Stimulated activated CD4-positive, alpha-beta T cell treated with anti-CD3 and anti-CD28 coated beads, Interleukin-1b, Interleukin-23, amount 100 ng/mL, for 1 hour (primary cell): ENCODE measurements at places on chromosomes 13 and 19.
A peak's percentile ranks its signal among the peaks of the same experiment; 100 is the strongest.

DNA sequence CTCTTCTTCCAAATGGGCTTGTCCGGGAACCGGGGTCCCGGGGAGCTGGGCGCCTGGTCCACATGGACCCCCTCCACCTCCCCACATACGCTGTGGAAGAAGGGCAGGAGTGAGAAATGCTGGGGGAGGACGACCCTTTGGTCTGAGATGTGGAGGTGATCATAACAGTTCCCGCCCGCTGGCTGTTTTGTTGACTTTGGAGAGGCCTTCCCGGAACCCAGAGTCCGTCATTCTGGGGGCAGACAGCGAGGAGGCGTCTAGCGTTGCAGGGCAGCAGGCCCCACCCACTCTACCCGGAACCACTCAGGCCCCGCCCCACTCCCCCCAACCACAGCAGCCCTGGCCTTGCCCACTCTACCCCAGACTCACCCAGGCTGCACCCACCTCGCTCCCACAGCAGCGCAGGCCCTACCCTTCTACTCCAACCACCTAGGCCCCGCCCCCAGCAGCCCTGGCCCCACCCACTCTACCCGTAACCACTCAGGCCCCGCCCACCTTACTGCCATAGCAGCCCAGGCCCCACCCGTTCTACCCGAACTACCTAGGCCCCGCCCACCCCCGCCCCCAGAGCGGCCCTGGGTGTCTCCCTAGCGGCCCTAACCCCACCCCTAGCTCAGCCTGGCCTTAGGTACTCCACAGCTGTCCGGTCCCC, 7.1 kb downstream of the GPR108 start:
- DNase-seq: no peak

DNA sequence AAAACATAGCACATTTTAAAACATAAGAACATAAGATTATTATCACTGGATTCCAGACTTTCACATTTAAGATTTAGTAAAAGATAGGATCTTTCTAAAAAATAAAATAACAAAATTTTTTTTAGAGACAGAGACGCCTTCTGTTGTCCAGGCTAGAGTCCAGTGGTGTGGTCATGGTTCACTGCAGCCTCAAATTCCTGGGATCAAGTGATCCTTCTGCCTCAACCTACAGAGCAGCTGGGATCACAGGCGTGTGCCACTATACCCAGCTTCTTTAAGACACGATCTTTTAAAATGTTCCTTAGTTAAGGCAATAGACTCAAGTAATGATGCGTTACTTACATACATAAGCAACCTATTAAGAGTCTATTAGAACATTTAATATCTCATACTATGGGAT, 32.7 kb downstream of the ALG5 start:
- DNase-seq: no peak

DNA sequence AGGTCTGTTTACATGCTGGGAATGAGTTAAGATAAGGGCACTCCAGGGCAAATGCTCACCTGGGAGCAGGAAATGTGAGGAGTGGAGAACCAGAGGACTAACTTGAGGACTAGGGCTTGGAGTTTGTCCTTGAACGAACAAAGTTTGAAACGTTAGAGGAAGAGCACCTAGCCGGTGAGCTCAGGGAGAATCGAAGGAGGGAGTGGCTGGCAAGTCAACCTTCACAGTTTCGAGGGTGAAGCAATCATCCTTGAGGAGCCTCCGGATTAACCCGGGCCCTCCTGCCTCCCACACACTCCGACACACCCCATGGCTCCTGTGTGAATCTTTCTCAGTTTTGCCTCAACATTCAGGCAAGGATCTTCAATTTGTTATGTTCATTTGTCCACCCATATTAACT, 58.6 kb downstream of the LMO7 start:
- no peak for DNase-seq

DNA sequence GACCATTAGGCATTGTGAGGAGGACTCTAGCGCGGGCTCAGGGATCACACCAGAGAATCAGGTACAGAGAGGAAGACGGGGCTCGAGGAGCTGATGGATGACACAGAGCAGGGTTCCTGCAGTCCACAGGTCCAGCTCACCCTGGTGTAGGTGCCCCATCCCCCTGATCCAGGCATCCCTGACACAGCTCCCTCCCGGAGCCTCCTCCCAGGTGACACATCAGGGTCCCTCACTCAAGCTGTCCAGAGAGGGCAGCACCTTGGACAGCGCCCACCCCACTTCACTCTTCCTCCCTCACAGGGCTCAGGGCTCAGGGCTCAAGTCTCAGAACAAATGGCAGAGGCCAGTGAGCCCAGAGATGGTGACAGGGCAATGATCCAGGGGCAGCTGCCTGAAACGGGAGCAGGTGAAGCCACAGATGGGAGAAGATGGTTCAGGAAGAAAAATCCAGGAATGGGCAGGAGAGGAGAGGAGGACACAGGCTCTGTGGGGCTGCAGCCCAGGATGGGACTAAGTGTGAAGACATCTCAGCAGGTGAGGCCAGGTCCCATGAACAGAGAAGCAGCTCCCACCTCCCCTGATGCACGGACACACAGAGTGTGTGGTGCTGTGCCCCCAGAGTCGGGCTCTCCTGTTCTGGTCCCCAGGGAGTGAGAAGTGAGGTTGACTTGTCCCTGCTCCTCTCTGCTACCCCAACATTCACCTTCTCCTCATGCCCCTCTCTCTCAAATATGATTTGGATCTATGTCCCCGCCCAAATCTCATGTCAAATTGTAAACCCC, 2.8 kb upstream of the CEACAM5 start:
- DNase-seq: no peak

- no peak for DNase-seq
These were observed 385.6 kb downstream of the IRS2 start for GRCh38 chr13:109400624-109401257.

DNA sequence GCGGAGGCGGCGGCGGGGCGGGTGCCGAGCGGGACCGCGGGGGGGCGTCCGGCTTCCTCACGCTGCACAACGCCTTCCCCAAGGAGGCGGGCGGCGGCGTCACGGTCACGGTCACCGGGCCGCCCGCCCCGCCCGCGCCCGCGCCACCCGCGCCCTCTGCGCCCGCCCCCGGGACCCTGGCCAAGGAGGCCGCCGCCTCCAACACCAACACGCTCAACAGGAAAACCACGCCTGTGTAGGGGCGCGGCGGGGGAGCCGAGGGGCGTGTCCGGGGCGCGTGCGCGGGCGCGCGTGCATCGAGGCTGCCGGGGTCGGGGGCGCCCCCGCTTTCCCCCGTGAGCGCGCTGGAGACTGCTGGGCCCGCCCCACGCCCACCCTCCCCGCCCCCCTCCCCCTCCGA, 8.8 kb upstream of the CACNG6 start:
- DNase-seq: no peak

DNA sequence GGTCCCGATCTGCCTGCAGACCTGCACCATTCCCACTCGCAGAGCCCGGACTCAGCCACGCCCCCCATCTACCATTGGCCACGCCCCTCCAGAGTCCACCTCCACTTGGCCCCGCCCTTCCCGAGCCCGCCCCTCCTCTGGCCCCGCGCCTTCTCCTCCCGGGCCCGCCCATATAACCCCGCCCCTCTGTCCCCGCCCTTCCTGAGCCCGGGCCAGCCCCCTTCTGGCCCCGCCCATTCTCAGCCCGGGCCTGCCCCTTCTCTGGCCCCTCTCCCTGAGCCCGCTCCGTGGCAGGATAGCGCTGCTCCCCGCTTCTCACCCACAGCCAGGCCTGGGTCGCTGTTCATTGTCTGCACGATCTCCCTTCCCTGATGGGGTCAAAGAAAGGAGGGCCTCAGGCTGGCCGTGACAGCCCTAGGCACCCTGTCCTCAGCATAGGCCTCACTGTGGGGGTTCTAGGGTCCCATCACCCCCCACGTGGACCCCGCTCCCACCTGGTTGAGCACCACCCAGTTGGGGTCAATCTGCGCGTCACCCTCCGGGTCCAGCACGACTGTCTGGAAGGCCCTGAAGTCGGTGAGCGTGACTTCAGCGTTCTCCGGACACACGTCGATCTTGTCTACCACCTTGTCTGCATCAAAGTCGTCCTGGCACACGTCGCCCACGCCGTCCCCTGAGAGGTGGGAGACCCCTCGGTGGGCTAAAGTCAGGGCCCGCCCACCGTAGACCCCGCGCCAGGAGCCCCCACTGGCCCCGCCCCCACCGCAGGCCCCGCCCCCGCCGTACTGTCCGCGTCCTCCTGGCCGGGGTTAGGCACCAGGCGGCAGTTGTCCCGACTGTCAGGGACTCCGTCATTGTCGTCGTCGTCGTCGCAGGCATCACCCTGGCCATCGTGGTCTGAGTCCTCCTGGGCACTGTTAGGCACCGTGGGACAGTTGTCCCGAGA, 5.7 kb downstream of the COMP start:
- DNase-seq: peak; percentile 50

GRCh38 chr19:38274739-38275138, 10.4 kb downstream of the SPINT2 start:
- no peak for DNase-seq
